MM.1S (cell line): ENCODE measurements at places on chromosomes 16 and 17.

DNA sequence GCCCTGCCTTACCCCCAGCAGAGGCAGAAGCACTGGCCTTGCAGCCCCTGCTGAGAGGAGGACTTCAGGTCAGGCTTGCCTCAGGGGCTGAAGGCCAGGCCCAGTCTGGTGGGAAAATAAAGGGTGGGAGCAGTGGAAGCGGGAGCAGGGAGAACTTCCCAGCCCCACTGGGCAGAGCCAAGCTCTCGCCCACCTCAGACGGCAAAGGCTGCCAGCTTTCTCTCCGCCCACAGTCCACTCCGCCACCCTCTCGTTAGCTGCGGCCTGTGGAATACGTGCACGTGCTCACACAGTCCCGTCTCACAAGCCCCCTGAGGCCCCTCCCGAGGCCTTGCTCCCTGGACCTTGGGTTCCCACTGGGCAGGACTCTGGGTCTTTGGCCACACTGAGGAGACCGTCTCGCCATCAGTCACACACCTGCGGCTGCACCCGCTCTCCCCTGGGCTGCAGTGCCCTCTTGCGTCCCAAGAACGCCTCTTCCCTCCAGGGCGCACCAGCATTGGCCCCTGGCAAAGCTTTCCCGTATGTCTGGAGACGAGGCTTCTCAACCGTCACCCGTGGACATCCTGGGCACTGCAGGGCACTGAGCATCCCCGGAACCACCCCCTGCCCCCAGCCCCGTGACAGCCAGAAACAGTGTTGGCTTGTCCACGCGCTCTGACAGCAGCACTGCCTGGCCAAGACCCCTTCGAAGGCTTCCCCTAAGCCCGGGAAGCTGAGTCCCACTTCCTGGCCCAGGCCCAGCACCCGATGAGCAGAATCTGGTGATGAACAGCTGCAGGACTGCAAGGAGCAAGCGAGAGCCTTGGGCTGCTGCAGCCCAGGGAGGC, 8.3 kb downstream of the MRPL28 start:
- peak; percentile 78 for DNase-seq

DNA sequence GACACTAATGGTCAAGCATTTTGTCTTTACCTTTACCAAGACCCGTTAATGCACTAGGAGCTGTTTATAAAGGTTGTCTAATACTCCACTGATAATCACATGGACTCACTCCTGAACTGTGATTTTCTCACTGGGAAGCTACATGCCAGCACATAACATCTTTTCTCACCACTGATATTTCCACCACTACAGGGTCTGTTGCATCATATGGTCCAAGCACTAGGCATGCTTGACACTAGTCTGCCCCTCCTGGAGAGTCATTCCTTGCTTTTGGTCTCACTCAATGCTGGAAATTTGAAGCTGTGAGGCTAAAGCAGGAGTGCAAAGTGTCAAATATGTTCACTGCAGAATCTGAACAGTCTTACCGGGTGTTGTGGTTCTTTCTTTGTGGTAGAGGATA, 1576.8 kb downstream of the CDH8 start:
- no peak for DNase-seq

DNA sequence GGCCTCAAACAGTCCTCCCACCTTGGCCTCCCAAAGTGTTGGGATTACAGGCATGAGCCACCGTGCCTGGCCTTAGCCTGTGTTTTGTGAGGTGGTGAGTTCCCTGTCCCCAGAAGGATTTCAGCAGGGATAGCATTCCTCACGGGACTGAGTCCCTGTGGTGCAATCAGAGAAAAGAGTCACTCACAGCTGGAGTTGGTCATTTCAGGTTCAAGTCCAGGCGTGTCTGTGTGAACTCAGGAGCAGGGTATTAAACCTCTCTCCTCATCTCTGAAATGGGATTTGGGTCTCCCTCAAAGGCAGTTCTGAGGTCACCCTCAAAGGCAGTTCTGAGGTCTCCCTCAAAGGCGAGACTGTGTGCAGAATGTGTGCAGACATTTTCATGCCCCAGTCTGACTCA, 28.6 kb downstream of the NPTX1 start:
- DNase-seq: no peak

GRCh38 chr17:49597928-49598655, 22.4 kb downstream of the NXPH3 start:
- no peak for DNase-seq

DNA sequence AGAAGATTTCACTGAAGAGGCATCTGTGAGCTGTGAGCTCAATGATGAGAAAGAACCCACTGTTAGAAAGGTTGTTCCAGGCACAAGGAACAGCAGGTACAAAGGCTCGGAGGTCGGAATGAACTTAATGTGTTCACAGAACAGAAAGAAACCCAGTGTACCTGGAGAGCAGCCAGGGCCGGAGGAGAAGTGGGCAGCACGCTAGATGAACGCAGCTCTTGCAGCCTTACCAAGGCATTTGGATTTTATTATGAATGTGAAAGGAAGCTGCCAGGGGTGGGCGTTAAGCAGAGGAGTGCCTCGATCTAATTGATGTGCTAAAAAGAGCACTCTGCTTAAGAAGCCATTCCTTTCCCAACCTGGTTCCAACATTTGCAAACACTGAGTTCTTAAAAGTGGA, 19.0 kb downstream of the EEF2K start:
- no peak for DNase-seq

DNA sequence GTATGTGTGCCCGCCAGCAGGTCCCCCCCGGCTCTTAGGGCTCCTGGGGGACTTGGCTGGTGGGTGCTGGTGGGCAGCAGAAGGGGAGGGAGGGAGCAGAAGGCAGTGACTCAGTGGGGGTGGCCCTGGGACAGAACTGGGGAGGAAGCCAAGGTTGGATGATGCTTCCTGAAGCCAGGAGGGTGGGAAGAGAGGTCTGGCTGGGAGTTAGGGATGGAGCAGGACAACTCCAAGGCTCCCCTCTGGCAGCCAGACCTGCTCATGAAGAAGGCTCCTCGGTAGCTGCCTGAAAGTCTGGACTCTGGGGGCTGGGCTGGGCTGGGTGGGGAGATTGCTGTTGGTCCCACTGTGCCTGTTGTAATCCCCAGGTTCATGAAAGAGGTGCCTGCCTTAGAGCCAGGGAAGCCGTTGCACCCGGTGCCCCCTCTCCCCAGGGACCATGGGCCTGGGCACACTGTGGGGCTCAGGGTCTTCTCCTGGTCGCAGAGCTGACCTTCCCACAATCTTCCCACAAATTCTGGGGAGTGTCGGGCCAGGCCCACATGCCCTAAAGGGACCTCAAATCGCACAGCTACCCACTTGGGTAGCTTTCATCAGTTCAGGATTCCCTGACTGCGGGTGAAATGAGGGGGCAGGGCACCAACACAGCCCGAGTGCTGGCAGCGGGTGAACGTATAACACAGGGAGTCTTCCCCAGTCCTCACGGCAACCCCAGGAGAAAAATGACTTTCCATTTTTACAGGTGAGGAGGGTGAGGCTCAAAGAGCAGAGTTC, 1.1 kb upstream of the PLEKHG4 start:
- DNase-seq: peak; percentile 46

DNA sequence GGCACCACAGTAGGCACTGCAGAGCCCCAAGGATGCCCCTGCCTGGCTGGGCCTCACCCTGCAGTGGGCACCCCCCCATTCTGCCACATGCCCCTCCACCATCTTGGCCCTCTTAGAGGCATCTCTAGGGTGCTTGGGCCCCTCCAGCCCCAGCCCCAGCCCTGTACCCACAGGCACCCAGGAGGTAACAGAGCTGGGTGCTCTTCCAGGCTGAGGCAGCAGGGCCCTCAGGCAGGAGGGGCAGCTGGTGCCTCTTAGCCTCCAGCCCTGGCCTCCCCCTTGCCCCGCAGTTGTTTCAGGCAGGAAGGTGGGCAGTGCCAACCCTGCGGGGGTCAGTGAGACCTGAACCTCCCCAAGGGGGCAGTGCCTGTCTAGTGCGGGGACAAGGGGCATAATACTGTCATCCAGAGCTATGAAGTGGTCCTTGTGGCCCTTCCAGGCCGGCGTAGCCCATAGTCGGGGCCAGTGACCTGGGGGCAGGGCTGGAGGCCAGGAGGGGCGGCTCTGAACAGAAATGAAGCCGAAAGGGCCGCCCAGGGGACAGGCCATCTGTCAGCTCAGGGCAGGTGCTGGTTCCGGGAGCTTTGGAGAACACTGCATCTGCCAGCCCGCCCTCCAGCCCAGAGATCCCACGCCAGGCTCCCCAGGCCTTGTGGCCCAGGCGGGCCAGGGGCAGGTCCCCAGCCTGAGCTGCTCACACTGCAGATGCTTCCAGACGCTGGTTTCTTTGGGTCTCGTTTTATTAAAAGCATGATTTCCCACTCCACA, 4.9 kb upstream of the AATK start:
- no peak for DNase-seq
